ENCODE measurements at places on chromosomes 16 and 17.

- H3K36me3 ChIP-seq = peaks cover 28% of the 10 kb centered on the region
- DNase-seq = peak; percentile 62
- H3K4me3 ChIP-seq = no peak overlapping the region
- H3K27ac ChIP-seq = peak overlapping the region; percentile 45
- peaks cover 31% of the 10 kb centered on the region for H3K4me1 ChIP-seq
Measured at GRCh38 chr17:18191236-18191667, 7.6 kb downstream of the ALKBH5 start.

DNA sequence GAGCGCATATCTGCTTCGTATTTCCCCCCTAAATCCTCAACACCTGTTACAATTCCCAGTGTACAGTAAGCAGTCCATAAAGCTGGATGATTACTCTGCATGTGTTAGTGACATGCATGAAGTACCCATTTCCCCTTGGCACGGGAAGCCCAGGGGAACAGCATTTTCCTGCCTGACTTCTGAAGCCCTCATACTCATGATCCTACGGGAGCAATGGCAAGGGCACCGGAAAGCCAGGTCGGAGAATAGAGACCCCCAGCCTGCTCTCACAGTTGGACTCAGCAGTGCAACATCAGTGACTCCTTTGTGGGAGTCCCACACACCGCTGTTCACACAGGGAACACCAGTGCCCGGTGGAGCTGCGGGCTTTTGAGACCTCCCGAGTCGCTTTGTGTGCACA, 336.9 kb downstream of the CDH13 start:
- no peak overlapping the region for H3K4me3 ChIP-seq
- H3K27me3 ChIP-seq = no peaks in the 10 kb centered on the region
- H3K27ac ChIP-seq = no peak overlapping the region
- H3K4me1 ChIP-seq = peaks cover 6% of the 10 kb centered on the region
- no peaks in the 10 kb centered on the region for H3K36me3 ChIP-seq

GRCh38 chr16:51276336-51276735, 125.3 kb upstream of the SALL1 start:
- no peak overlapping the region for H3K4me3 ChIP-seq
- no peak for DNase-seq
- H3K36me3 ChIP-seq = no peaks in the 10 kb centered on the region
- H3K27ac ChIP-seq = no peak overlapping the region

DNA sequence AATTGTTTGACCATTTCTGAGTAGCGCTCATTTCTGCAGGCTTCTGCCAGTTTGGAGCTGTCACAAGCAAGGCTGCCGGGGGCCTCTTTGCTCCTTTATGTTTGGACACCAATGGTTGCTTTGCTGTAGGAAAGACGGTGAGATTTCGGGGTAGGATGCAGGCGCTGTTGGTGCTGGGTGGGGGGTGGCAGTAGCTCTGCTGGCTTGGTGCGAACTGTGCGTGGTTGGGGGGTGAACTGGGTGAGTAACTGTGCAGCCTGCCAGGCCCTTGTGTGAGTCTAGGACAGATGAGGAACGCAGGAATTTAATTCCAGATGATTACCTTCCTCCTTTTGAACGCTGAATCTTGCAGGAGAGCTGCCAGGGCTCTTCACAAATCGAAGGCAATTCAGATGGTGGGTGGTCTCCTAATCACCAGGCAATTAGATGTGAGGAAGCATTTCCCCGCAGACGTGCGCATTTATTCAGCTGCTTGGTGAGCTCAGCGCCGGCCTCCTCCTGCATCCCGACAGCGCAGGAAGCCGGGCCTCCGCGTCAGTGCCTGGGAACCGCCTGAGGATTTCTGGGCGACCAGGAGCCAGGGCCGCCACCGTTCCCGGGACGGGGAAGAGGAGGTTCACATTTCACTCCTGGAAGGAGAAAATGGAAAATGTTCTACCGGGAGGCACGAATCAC, 154.4 kb downstream of the FOXL1 start:
- peaks cover 37% of the 10 kb centered on the region for H3K27me3 ChIP-seq
- no peak overlapping the region for H3K4me3 ChIP-seq
- H3K36me3 ChIP-seq = no peaks in the 10 kb centered on the region
- H3K27ac ChIP-seq = no peak overlapping the region
- DNase-seq = peak; percentile 40

DNA sequence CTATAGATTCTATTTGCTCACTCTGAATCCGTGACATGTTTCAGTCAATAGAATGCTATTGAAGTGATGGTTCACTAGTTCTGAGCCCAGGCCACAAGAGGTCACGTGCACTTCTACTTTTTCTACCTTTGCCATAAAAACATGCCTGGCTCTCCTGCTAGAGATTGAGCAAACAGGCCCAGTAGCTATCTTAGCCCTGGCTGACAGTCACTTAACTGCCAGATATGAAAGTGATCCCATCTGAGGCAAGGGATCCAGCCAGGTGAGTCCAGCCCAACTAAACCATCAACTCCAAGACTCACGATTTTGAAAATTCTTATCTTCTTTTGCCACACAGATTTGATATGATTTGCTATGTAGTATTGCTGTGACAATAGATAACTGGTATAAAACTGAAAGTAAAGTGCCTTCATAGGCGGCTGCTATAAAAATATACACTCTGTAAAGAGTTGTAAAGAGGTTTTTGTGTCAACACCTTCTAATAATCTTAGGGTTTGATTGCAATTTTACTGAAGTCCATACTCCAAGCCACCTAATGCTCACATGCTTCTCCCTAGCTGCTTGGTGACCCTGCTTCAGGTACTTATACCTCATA, 937.7 kb upstream of the SOX9 start:
- no peaks in the 10 kb centered on the region for H3K27me3 ChIP-seq
- DNase-seq = no peak
- no peak overlapping the region for H3K4me3 ChIP-seq

GRCh38 chr17:67636834-67637520, 80.8 kb upstream of the NOL11 start:
- H3K4me3 ChIP-seq = no peak overlapping the region
- H3K4me1 ChIP-seq = no peaks in the 10 kb centered on the region
- H3K36me3 ChIP-seq = no peaks in the 10 kb centered on the region
- no peak overlapping the region for H3K27ac ChIP-seq
- no peak for DNase-seq
- H3K27me3 ChIP-seq = no peaks in the 10 kb centered on the region

DNA sequence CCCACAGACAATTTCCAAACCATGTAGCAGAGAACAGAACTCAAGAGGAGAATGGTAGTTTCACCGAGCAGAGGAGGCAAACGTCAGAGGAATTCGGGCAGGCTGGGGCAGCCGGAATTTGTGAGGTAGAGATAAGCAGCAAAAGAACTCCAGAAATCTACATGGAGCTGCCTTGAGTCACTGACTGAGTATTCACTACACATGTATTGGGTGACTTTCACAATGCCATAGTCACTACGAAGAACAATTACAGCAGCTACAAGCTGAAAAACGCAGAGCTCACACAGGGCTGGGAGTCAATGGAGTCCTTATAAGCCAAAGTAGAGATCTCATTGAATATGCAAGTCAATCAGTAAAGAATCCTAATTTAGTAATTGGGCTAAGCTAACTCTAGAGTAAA, 13.4 kb downstream of the CMC2 start:
- DNase-seq = peak; percentile 73
- H3K27me3 ChIP-seq = no peaks in the 10 kb centered on the region
- H3K4me1 ChIP-seq = peaks cover 11% of the 10 kb centered on the region
- H3K4me3 ChIP-seq = no peak overlapping the region

- no peak overlapping the region for H3K27ac ChIP-seq
- no peak for DNase-seq
- no peak overlapping the region for H3K4me3 ChIP-seq
- H3K27me3 ChIP-seq = no peaks in the 10 kb centered on the region
Measured at GRCh38 chr16:81454044-81454443, 9.4 kb downstream of the CMIP start.

- H3K4me1 ChIP-seq = peaks cover 5% of the 10 kb centered on the region
- DNase-seq = peak; percentile 4
- no peak overlapping the region for H3K4me3 ChIP-seq
- H3K27ac ChIP-seq = no peak overlapping the region
- no peaks in the 10 kb centered on the region for H3K36me3 ChIP-seq
Measured at GRCh38 chr16:64657316-64658011, 464.4 kb downstream of the CDH11 start.

GRCh38 chr16:30395992-30396585, 869 bp downstream of the ZNF48 start:
- H3K4me1 ChIP-seq = peaks cover 23% of the 10 kb centered on the region
- H3K4me3 ChIP-seq = peak overlapping the region; percentile 95
- H3K36me3 ChIP-seq = no peaks in the 10 kb centered on the region

GRCh38 chr17:50657054-50657453, 22.4 kb downstream of the ABCC3 start:
- no peaks in the 10 kb centered on the region for H3K36me3 ChIP-seq
- no peaks in the 10 kb centered on the region for H3K27me3 ChIP-seq
- DNase-seq = no peak
- H3K4me3 ChIP-seq = no peak overlapping the region
- peaks cover 8% of the 10 kb centered on the region for H3K4me1 ChIP-seq
- no peak overlapping the region for H3K27ac ChIP-seq

GRCh38 chr16:67517155-67517445, 11.5 kb upstream of the RIPOR1 start:
- no peak overlapping the region for H3K4me3 ChIP-seq
- DNase-seq = no peak
- H3K27me3 ChIP-seq = peaks cover 44% of the 10 kb centered on the region
- no peaks in the 10 kb centered on the region for H3K36me3 ChIP-seq
- H3K4me1 ChIP-seq = no peaks in the 10 kb centered on the region

DNA sequence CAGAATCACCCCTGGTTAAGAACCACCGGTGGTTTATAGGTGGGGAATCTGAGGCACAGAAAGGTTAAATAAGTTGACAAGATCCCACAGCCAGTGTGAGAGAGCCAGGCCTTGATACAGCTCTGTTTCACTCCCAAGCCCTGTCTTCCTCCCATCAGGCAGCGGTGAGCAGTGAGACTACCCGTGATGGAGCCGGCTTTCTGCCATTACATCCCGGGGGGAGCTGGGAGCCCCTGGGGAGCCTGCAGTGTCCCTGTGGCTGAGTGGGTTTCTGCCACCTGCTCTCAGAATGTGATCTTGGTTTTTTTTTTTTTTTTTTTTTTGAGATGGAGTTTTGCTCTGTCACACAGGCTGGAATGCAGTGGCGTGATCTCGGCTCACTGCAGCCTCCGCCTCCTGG, 66.4 kb downstream of the ABCC1 start:
- no peak overlapping the region for H3K4me3 ChIP-seq
- H3K27me3 ChIP-seq = no peaks in the 10 kb centered on the region
- H3K27ac ChIP-seq = no peak overlapping the region
- H3K36me3 ChIP-seq = peaks cover 5% of the 10 kb centered on the region
- DNase-seq = no peak
- H3K4me1 ChIP-seq = no peaks in the 10 kb centered on the region

- peaks cover 68% of the 10 kb centered on the region for H3K27me3 ChIP-seq
- H3K27ac ChIP-seq = no peak overlapping the region
- no peak for DNase-seq
- H3K4me3 ChIP-seq = no peak overlapping the region
- no peaks in the 10 kb centered on the region for H3K36me3 ChIP-seq
- no peaks in the 10 kb centered on the region for H3K4me1 ChIP-seq
Measured at GRCh38 chr16:65200156-65200773, 78.4 kb upstream of the CDH11 start.

- H3K4me1 ChIP-seq = no peaks in the 10 kb centered on the region
- no peak overlapping the region for H3K4me3 ChIP-seq
- DNase-seq = no peak
Measured at GRCh38 chr17:56178203-56178602, 24.9 kb downstream of the ANKFN1 start.
